ENCODE measurements at places on chromosomes 6 and 20.

- no peak for DNase-seq
Observed at GRCh38 chr6:10505529-10505928, 15.6 kb upstream of the GCNT2 start.

- DNase-seq = no peak
Observed at GRCh38 chr6:1015825-1016224, 296.1 kb upstream of the FOXQ1 start.

DNA sequence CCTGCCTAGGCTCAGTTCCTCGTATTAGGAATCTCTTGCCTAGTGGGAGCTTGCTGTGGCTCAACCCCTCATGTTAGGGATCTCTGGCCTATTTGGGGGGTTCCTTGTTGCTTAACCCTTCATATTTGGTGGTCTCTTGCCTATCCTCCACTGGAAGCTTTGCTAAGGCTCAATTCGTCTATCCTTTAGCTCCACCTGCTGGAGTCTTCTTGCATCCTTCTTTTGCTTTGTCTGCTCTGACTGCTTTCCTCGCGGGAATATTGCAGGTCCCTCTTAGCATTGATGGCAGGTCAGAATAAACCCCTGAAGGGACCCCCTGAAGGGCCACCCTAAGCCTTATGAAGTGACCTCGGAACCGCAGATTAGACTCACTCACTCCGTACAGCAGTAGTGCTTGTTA, 203.0 kb upstream of the TBX18 start:
- DNase-seq = no peak

GRCh38 chr6:109255946-109256640, 126.2 kb downstream of the CD164 start:
- DNase-seq = no peak

Measured in stimulated activated CD4-positive, alpha-beta T cell treated with anti-CD3 and anti-CD28 coated beads, Interleukin-1b, Interleukin-23, amount 100 ng/mL, for 1 hour (primary cell).